ENCODE measurements at places on chromosomes 7 and 10. TPM values are rescaled to one million over a fixed set of nuclear protein-coding genes. Genes with fewer than 3 reads are reported as not detected.

DNA sequence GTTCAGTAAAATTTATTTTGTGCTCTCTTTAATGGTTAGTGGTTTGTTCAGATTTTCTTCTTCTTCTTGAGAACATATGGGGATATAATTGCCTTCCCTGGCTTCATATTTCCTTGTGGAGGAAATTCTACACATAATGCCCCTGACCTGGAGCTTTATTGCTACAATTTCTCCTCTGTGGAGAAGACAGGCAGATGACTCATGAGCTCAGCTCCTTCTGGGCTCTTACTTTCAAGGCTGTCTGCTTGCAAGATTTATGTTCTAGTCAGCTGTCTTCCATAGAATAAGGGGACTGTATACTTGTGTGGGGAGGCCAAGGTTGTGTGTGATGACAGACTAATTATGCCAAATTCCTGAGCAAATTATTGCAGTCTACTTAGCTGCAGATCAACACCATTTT is 1.6 kb downstream of the LRRD1 start:
- ATAC-seq: no peak

- no peak for ATAC-seq
Observed at GRCh38 chr10:98953251-98953650, 282.4 kb downstream of the HPSE2 start.

- no peak for ATAC-seq
Observed at GRCh38 chr7:121985476-121986030, 112.6 kb downstream of the PTPRZ1 start.

DNA sequence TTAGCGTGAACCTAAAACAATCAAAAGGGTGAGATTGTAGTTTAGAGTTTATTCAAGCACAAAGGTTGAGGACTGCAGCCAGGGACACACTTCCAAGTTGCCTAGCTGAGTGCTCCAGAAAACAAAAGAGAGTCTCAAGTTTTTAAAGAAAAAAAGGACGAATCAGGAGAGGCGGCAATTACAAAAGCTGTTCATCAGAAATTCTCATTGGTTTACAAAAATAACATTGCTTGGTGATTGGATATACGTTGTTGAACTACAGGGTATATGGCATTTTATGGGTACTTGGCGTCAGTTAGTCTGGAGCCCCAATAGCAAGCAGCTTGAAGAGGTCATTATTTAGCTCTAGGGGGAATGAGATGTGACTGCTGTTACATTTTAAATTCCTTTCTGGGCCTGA is 11.5 kb downstream of the ZNF438 start:
- ATAC-seq: no peak

DNA sequence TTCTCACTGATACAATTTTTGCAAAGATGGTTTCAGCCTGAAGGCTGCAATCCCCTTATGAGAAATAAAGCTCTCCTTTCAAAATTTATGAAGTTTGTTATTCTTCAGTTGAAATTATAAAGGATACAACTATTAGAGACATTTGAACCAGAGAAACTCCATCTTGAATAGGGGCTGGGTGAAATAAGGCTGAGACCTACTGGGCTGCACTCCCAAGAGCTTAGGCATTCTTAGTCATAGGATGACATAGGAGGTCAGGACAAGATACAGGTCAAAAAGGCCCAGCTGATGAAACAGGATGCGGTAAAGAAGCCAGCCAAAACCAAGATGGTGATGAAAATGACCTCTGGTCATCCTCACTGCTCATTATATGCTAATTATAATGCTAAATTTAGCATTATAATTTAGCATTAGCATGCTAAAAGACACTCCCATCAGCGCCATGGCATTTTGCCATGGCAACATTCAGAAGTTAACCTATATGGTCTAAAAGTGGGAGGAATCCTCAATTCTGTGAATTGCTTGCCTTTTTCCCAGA is 22.4 kb upstream of the IFIT1B start:
- peak; percentile 40 for ATAC-seq

DNA sequence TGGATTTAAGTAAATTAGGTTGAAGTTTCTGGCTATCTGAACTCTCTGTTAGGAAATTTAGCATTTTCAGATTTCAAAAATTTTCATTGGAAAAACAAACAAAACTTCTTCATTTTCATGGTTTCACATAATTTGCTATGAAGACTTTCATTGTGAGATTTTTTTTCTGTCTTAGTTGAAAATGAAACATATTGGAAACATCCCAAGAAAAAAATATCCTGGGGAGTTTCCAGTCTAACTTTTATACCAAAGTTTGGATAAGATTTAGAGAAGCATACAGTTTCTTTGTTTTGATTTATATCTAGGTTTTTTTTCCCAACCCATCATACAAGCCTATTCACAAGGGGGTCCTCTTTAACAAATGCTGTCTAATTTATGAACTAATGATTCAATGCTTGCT is 300.5 kb upstream of the SEMA3A start:
- no peak for ATAC-seq

DNA sequence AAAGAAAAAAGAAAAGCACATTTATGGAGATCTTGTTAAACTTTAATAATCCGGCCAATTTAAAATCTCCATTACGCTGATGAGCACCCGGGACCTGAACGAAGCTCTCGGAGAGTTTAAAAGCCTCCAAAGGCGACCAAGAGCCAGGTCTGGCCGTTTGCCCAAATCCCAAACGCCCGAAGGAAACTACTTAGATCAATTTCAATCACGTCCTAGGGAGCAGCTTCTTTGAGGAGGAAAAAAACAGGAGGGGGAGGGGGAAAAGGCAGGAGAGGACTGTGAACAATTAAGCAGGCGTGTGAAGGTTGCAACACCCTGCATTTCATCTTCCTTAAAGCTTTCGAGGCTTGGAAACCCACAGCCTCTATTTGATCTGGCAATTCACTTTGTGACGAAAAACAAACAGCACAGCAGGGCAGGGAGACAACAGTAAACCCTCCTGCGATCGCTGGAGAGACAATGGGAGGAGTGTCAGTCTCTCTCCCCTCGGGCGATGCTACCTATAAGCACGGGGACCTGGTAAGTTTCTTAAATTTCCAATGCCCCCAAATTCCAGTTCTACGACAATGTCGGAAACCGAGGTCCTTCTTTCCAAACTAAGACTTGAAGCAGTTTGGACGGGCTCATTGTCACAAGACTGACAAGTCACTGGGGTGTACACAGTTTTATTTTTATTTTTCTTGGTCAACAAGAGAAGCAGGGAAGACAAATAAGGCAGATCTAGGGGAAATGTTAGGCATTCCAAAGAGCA is 1.2 kb downstream of the KLF6 start:
- ATAC-seq: no peak

GRCh38 chr7:39923091-39923490 is 27.0 kb upstream of the CDK13 start:
- ATAC-seq: no peak

DNA sequence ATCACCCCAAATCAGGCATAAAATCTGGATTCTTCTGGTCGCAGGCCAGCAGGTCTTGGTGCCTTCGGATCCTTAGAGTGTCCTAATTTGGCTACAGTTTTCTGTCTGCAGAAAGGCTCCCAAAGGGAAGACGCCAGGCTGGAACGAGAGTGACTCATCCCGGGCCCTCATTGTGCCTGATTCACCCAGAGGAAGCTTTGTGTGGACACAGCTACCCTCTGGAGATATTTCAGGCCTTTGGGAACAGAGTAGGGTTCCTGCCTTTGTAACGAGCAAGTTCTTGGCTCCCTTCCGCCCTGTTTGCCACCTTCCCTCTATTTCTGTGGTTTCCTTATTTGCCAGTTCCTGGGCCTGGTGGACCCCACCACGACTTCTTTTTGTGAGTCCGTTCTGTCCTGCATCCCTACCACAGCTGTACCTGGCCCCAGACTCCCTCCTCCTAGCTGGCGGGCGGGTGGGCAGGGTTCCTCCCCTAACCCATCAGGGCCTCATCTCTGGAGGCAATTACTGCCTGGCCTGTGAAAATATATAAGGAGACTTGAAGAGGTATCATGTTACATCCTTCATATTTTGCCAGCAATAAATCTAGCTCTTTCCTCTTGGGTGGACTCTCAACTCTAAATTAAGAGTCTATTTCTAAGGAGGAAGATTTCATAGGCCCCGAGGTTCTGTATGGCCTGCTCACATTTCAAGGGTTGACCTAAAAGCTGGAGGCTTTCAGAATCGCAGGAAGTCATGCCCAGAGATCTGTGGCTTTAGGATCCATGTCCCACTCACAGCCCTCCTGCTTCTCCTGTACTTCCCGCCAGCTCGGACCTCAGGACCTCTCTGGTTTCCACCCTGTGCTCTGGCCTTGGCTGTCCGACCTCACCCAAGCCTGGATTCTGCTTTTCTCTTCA is 219.2 kb upstream of the ZNF32 start:
- no peak for ATAC-seq

- peak; percentile 38 for ATAC-seq
Observed at GRCh38 chr10:5343561-5343960, 21.2 kb upstream of the UCN3 start.

GRCh38 chr7:156578978-156579430 is 61.6 kb upstream of the RNF32 start:
- no peak for ATAC-seq

DNA sequence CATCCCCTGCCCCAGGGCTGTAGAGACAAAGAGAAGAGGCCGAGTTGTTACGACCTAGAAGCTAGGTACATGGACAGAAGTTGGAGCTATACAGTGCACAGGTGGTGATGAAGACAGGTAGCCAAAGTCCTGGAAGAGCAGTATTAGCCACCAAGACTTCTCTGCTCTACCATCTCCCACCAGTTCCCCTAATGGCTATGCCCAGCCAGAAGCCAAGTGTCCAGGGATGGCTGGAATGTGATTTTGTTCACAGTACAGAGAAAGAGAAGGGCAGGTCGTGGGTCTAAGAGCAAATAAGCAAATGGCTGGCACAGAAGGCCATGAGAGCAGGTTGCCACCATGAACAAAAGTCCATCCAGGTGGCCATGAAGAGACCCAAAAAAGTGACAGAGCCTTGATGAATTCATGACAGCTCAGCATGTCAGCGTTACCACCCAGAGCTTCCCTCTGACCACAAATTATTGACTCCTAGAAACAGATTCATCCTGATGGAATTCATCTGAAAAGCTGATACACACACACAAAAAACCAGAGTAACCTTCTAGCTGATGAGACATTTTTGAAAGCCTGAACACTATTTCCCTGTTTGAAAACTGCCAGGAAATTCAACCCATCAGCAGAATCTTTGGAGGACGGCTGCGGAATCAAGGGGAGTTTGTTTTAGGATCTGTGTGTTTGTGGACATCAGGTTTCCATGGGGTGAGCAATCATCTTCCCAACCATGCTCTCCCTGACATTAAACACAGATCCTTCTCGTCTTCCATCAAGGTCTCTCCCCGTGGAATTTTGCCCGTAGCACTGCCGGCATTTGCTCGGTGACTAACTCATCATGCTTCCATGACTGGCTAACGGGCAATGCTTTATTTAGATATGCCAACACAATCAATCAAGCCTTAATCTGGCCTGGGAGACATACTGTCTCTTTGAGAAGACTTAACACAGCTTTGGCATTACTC is 906.7 kb upstream of the AUTS2 start:
- ATAC-seq: no peak

GPC2 gene
- 2.8 TPM for total RNA-seq

SPDYE6 gene
- not detected for total RNA-seq

LRRC27 gene
- total RNA-seq: 4.5 TPM

Measured in activated T-helper 17 cell treated with anti-CD3 and anti-CD28 coated beads, Interleukin-2, amount 50 U/mL, for 72 hours (primary cell).